ENCODE measurements at places on chromosomes 12 and 14. TPM values are rescaled to one million over a fixed set of nuclear protein-coding genes. Genes with fewer than 3 reads are reported as not detected.

RDH16 gene
- total RNA-seq = 0.30 TPM

- no peak for DNase-seq
Observed at GRCh38 chr12:108078428-108078827, 50.7 kb upstream of the WSCD2 start.

GRCh38 chr12:45966486-45966885 is 23.9 kb downstream of the SCAF11 start:
- DNase-seq = no peak

KRT72 gene
- not detected for total RNA-seq

DNA sequence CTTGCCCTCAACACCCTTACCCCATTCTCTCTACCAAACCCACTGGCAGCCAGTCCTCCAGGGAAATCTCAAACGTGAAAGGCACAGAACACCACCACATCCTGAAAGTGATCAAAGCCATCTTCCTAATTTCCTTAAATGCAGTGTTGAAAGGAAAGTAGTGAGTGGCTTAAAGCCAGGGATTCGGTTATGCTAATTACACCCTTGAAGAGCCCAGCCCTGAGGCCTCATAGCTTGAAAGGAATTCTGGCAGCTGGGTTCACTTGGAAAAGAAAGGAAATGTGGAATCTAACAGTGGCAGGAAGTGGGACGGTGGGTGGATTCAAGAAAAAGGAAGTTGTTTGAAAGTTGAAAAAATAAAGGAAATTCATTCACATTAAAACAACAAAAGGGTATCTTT is 73.0 kb upstream of the FICD start:
- no peak for DNase-seq

DNA sequence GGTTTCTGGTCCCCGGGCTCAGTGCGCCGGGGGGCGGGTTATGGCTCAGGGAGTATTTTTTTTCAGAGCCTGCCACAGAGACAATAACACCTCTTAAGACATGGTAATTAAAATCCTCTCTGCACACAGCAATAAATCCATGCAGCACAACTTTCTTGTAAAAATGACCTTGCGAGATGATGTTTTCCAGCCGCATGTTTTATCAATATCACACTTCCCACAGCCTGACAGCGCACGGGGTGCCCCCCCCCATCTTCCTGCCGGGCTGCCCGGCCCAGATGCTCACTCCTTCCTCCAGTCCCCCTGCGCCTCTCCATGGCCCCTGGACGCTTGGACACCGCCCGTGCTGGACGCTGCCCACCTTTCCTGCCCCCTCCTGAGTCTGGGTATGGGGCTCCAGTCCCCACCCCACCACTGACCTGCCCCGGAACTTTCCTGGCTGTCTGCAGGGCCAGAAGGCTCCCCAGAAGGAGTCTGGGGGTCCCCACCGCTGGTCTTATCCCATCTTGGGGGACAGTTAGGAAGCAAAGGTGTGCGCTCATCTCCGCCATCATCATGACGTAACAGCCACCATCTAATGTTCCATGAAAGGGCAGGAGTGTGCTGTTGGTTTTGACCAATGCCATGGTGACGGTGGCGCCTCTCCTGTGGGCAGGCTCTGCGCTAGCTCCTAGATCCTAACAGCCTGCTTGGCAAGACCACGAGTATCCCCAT is 182.9 kb downstream of the KIF26A start:
- no peak for DNase-seq

GRCh38 chr14:102833341-102833740 is 56.1 kb downstream of the TRAF3 start:
- DNase-seq = no peak

PTCSC3 gene
- total RNA-seq = not detected

- no peak for DNase-seq
Observed at GRCh38 chr14:91899806-91900205, 32.5 kb upstream of the TC2N start.

All from activated T-helper 2 cell treated with anti-CD3 and anti-CD28 coated beads, Interferon-gamma antibody, Interleukin-2, Interleukin-4, amounts not matched to agents 10 μg/mL and 5 μg/mL and 100 μg/mL, durations not matched to agents 14 hours and 24 hours and 36 hours (primary cell).